Omental fat pad (tissue), 4 donors: ENCODE measurements at places on chromosomes 11 and 22.

GRCh38 chr22:47082505-47082904 is 320.1 kb downstream of the TBC1D22A start:
- DNase-seq = no peak

DNA sequence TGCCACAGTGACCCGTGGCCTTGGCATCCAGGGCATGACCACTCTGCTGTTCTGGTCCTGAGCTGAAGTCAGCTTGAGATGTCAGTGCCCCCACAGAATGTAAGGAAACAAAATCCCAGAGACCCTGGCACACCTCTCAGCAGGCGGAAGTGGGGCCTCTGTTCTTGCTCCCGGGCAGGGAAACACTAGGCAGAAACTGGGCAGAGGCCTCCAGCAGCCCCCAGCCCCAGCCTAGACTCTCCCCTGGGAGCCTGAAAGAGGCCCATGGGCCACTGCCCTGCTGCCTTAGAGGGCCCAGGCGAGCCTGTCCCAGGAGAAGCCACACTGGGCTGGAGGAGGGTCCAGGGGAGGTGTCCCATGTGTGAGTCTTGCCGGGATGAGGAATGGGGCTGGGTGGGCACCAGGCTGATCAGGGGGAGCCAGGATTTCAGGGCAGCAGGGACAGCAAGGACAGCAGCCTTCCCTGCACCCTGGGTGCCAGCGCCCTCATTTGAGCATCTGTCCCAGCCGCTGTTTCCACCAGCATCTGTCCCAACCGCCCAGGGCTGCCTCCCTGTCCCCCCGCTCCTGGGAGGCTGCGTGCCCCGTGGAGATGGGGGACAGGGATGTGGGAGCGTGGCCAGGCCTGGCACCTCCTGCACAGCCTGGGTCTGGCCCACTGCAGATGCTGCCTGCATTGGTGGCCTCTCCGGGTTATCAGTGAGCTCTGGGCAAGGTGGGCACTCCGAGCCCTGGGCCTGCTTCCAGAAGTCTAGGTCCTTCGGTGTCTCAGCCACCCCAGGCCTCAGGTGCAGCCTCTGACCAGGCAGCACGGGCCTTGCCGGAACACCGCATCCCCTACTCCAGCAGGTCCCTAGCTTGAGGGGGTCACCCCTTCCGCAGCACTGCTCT is 1072.4 kb downstream of the BRD1 start:
- DNase-seq = peak; percentile 9

GRCh38 chr22:36885474-36885873 is 24.7 kb downstream of the NCF4 start:
- DNase-seq = no peak

DNA sequence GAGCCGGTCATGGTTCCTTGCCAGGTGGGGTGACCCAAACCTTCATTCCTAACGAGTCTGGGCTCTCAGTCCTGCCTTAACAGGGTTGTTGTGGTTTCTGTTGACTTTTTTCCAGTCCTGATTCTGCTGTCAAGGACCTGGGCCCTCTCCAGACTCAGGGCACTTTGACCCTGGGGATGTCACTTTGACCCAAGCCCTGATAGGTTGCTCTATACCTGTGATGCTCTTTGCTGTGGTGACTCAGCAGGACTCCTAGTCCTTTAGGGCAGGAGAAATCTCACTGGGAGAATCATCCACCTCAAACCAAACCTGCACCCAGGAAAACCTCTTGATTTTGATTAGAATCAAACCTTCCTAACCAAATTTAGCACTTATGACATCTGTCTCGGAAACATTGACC is 20.5 kb upstream of the MPPED1 start:
- DNase-seq = no peak

DNA sequence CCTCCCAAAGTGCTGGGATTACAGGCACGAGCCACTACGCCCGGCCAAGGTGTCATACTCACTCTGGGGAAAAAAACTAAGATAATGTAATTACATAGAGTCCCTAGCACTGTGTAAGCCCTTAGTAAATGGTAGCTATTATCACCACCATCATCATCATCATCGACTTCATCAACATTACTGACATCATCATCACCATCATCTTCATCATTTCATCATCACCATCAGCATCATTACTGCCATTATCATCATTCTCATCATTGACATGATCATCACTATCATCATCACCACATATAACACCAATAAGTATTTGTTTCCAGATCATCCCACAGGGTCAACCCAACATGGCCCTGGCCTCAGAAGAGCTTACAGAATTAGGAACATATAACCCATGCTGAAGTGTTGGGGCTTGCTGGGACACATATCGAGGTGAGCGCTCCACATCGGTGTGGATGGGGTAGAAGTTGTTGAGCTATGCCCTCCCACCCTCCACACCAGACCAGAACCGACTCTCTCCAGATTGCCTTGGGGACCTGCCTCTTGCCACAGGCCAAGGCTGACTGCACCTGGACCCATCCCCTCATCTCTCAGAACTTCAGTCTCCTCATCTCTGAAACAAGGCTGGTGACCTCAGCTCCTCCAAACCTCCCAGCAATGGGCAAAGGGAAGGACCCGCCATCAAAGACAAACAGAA is 14.7 kb upstream of the CD5 start:
- no peak for DNase-seq

DNA sequence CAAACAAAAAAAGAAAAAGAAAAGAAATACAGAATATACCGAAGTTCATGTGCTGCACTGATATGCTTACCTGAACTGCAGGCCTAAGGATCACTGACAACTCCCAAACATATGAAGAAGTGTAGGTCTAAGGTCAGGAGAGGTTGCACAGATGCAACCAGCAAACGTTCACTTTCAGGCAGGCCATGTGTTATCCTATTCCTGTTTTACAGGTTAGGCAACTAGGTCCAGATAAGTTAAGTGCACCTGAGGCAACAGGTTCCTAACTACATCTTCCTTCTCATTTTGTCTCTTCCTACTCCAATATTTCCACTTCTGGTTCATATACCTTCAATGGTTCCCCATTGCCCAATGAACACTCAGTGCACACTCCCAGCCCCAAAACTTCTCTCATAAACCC is 15.1 kb downstream of the PI4KA start:
- DNase-seq = no peak

- no peak for DNase-seq
Observed at GRCh38 chr11:41861838-41862237, 402.4 kb upstream of the LRRC4C start.

DNA sequence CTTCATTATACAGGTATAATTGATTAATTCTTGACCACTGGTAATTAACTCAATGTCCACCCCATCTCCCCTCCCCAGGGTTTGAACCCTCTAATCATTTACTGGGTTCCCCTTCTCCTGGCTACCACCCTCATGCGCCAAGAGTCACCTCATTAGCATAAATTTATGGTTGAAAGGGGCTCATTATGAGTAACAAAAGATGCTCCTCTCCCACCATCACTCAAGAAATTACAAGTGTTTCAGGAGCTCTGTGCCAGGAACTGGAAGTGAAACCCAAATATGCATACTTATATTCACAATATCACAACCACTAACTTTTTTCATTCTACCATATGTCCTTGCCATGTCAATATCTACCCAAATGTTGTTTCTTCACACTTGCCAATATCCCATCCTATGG is 7.8 kb upstream of the STIP1 start:
- DNase-seq = no peak

DNA sequence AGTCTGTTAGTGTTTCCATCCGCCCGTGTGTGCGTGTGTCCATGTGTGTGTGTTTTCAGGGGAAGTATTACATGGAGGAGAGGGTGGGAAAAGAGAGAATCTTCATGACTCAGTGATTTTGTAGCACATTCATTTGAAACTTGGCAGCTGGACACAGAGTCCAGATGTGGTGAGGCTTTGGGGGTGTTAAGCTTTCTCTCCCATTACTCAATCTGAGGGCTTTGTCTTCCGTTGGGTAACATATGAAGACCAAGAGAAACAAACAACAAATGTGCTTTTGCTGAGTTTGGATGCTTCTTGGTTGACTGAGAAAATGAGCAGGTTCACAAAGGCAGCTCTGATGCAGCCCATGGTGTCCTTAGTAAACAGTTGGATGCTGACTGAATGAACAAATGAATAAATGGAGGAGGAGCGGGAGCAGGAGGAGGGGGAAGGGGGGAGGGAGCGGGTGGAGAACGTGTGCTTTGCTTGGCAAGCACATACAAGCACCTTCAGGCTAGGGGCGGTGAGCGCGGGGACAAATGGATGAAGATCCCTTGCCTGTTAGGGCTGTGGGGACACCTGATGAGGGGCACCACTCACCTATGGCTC is 104.3 kb downstream of the ST3GAL4 start:
- DNase-seq = no peak

DNA sequence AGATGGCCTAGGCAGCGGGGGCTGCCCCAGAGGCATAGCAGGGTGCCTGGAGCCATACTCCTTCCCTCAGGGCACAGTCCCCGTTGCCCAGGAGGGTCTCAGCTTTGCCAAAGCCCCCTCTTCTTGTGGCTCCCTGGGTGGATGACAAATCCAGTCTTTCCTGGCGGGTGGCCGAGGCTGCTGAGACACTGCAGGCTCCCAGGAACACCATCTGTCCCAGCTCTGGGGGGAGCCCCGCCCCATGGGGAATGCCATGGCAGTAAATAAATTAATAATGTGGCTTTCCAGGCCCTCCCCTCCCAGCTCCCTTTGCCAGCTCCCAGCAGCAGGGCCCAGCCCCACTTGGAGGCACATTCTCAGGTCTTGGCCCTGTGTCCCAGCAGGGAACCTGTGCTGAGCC is 45.0 kb downstream of the PDE2A start:
- no peak for DNase-seq

- DNase-seq = no peak
Observed at GRCh38 chr22:23179381-23180299, 669 bp upstream of the BCR start.

DNA sequence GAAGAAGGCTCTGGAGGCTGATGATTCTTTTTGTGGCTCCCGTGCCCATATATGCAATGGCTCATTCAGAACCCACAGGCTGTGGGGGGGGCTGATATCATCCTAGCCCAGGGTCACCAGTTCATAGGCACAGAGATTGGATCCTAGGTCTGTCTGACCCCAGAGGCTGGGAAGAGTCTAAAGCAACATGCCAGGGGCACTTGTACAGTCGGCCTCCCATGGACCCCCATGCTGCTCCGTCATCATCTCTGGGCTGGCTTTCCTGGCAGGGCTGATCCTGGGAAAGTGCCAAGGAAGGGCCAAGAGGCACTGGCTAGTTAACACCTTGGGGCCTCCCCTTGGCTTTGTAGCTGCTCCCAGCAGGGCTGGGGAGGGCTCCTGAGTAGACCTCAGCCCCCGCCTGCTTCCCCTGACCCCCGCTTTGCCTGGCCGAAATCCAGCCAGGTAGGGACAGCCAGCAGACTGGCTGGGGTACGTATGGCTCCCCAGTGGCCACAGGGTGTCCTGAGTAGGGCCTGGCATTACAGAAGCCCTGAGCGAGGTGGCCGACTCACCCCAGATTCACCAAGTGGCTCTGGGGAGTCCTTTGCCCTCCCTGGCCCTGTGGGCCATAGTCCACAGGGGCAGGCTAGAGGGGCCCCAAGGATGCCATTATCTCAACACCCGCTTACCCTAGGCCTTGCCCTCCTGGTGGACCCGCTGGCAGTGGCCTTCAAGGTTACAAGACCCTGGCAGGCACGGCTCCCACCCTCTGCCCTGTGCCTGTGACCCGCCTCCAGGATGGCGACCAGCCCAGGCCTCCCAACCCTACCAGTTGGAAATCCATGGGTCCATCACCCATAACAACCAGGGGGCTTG is 22.5 kb downstream of the FADS3 start:
- DNase-seq = no peak

DNA sequence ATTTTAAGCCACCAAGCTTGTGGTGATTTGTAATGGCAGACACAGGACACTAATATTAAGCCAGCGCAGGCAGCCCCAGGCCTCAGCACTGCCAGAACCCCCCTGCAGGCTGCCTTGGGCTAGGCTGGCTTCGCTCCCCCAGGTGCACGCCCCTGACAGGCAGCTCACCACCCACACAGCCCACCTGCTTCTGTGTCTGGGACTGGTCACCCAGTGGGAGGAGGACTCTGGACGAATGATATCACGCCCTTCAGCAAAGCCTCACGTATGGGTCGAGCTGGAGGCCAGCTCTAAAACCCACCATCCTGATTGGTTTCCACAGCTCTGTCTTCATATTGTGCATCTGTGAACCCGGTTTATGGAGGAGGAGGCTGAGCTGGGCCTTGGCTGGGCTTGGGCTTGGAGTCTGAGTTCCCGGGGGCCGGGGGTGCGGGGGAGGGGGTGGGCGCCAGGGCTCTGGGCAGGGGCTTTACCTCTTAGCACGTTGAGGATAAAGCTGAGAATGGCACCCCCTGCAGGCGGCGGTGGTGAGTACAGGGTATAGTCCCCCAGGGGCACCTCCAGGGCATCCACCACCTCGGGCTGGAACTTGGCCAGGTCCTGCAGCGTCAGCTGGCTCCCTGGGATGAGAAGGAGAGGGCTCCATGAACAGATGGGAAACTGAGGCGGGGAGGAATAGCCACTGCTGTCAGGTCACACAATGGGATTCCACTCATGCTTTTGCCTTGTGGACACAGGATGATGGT is 13.8 kb downstream of the GGT5 start:
- no peak for DNase-seq

- no peak for DNase-seq
Observed at GRCh38 chr22:29975494-29975893, 92.5 kb downstream of the MTMR3 start.

DNA sequence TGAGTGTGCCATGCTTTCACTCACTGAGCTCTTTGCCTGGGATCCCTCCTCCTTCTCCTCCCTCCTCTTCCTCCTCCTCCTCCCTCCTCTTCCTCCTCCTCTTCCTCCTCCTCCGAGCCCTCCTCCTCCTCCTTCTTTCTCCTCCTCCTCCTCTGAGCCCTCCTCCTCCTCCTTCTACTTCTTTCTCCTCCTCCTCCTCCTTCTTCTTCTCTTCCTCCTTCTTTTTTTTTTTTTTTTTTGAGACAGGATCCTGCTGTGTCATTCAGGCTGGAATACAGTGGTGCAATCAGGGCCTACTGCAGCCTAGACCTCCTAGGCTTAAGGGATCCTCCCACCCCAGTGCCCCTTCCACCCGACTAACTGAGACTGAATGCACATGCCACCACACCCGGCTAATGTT is 62.3 kb downstream of the DEUP1 start:
- DNase-seq = no peak

- DNase-seq = no peak
Observed at GRCh38 chr11:56522008-56522407, 21.0 kb downstream of the OR5M11 start.

DNA sequence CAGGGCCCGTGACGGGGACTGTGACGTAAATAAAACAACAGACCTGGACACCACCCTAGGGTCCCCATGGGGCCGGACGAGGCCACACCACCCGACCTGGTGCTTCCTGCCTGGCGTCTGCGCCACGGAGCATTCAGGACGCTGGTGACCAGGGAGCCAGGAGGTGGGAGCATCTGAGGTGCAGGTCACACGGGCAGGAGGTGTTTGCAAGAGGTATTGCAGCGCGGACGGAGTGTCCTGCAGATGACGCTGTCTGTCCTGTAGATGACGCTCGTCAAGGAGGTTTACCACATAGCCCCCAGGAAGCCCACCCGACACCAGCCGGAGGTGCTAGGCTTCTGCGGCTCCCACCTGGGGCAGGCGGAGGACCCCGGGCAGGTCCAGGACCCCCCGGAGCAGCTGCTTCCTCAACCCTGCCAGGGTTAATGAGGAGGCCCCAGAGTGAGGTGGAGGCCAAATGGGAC is 986 bp upstream of the MUC5B start:
- no peak for DNase-seq

GRCh38 chr22:39296981-39297489 is 22.4 kb downstream of the RPL3 start:
- no peak for DNase-seq
